ENCODE measurements at places on chromosomes 3 and 15.

DNA sequence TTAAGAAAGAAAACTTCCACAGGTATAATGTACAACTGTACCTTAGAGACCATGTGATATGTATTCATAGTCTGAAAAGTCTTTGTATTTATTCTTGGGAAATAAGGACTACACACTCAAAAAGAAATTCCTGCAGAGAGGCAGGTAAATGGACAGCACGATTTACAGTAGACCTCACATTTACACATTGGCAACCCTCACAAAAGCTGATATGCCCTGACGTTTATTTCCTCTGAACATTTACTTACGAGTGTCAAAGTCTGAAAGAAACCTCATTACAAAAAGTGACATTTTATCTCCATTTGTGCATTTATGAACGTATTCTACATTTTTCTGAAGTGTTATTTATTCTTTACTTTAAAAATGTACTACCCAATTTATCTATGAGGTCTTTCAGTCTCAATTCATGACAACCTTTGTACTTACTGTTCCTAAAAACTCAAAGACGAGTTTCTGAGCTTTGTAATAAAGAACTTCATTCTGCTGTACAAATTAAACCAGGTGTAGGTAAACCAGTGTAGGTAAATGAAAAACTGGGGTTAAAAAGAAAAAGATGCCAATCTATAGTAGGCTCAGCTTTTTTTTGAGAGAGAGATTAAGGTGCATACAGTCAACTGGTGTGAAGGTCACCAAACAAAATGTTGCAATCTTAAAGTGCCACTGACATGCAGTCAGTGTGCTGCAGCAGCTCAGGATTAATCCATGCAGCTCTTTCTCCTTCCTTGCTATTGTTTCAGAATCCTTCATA lies 44.3 kb downstream of the THRB start:
- DNase-seq: no peak

GRCh38 chr3:179973931-179974361 lies 62.8 kb downstream of the PEX5L start:
- no peak for DNase-seq

- no peak for DNase-seq
Measured at GRCh38 chr3:196737655-196738054, 2.0 kb upstream of the PAK2 start.

DNA sequence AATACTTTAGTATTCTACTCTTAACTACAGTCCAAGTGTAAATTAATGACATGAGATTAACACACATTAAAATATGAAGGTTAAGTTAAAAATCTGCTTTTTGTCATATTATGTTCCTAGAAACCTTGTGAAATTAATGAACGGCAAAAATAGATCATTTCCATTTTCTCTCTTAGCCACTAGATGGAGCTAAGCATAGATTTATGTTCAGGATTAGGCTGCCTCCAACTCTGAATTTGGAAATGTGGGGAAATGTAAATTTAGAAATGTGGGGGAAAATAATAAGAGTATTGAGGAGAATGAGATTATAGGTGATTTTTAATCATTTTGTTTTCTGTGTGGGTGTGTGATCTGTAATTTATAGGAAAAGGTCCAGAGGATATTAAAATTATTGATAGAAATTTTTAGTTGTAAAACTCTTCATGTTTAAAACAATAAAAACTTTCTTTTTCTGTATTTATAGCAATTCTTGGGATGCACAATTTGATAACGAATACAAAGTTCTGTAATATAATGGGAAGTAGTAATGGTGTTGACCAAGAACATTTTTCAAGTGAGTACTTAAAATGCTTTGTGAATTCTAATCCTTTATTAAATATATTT lies 59.2 kb downstream of the TMOD3 start:
- DNase-seq: peak; percentile 44

DNA sequence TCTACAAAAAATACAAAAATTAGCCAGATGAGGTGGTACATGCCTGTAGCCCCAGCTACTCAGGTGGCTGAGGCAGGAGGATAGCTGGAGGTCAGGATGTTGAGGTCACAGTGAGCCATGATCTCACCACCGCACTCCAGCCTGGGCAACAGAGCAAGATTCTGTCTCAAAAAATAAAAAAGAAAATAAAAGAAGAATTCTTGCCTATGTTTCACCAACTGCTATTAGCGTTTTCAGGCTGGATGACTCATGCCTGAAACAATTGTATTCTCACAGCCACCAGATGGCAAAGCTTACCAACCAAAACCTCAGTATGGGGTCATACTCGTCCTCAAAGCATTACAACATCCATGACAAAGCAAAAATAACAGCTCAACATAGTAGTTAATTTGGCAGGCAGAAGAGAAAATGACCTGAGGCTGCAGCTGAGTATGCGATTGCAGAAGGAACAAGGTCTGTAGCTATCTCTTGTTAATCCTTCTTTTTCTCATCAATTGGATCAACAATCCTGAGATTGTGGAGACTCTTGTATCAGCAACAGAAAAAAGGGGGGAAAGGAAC lies 52.2 kb downstream of the TP53BP1 start:
- peak; percentile 49 for DNase-seq

DNA sequence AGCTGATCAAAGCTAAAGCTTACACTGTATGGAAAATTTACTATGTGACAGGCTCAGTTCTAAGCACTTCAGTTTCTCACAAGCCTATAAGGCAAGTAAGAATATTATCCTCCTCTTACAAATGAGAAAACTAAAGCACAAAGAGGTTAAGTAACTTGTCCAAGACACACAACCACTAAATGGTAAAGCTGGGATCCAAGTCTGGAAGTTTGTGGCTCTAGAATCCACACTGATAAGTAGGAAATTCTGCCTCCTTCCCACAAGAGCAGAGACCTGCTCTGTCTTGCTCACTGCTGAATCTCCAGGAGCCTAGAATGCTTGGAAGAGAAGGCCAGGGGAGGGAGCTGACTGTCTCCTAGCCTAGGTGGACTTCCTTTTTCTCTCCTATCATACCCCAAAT lies 60.6 kb downstream of the MAGI1 start:
- DNase-seq: no peak

DNA sequence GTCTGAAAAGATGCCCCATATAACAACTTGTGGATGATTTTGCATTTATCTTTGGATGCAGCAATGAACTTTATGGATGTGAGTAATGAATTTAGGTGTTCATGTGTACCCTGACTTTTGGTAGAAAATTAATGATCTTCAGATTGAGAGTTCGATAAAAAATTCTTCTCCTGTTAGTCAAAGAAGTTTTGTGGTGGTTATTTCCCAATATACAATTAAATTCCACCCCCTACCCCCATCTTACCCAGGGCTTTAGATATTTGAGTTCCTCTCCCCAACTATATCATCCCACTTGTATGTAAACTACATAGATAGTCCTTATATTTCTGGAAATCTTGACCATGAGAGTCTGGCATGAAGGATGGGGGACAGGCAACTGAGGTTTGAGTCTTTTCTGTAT lies 126.1 kb upstream of the ALDH1A3 start:
- DNase-seq: no peak

GRCh38 chr3:172914854-172915253 lies 164.3 kb downstream of the ECT2 start:
- no peak for DNase-seq

- no peak for DNase-seq
Measured at GRCh38 chr3:158701420-158702065, 29.1 kb upstream of the LXN start.

- DNase-seq: no peak
Measured at GRCh38 chr15:56729561-56729960, 3.7 kb downstream of the ZNF280D start.

DNA sequence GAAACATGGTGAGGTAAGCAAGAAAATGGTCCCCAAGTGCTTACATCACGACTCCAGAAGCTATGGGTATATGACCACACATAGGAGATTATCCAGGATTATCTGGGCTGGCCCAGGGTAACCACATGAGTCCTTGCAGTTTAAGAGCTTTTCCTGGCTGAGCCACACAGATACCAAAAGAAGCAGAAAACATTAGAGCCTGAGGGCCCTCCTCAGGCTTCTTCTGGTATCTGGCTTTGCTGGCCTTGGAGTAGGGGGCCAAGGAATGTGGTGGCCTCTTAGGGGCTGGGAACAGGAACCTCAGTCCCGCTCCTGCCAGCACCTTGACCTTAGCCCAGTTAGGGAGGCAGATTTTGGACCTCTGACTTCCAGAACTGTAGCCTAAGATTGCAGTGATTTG lies 259.1 kb downstream of the KCNMB2 start:
- no peak for DNase-seq

DNA sequence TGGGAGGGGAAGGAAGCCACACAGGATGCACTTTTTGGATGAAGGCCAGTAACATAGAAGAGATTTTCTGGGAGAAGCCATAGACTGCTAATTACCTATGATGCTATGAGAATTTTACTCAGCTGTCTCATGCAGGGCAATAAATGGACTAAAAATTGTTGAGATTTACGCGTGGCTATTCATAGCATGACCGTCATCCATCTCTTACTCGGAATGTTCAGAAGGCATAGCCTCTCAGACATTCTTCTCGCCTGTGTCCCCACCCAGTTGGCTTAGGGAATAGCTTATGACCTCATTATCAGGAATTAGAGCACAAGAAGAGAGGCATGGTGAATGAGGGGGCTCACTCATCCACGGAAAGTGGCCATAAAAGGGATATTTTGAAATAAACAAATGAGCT lies 107.9 kb upstream of the ATP10A start:
- no peak for DNase-seq

DNA sequence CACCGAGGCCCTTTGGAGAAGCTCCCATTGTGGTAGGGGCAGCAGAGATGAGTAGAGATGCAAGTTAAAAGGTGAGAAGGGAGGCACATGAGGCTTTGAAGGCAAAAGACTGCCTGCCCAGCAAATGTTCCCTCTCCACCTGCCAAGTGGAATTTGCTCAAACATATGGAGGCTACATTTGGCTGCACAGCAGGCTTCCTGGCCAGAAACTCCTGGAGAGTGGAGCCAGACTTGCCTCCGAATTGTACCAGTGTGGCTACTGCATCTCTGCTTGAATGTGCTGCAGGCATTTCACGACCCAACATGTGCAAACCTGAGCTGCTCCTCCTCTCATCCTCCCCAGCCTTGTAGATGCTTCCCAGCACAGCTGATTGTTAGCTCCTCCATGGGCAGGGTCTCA lies 229.2 kb downstream of the ZNF621 start:
- no peak for DNase-seq

GRCh38 chr15:79171320-79172031 lies 80.9 kb upstream of the RASGRF1 start:
- DNase-seq: no peak

GRCh38 chr3:172135185-172135584 lies 95.8 kb downstream of the FNDC3B start:
- no peak for DNase-seq

DNA sequence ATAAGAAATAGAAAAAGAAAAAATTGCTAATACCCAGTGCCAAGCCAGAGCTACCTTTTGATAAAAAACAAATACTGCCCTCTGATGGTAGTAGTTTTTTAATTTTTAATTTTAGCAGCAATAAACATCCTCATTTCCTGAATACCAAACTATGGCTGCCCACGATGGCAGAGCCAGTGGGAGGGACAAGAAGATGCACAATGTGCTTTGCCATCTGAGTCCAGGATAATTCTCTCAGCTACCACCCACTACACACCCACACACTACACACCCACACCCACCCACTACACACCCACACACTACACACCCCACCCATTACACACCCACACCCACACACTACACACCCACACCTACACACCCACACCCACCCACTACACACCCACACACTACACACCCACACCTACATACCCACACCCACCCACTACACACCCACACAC lies 17.8 kb downstream of the CEP19 start:
- no peak for DNase-seq

DNA sequence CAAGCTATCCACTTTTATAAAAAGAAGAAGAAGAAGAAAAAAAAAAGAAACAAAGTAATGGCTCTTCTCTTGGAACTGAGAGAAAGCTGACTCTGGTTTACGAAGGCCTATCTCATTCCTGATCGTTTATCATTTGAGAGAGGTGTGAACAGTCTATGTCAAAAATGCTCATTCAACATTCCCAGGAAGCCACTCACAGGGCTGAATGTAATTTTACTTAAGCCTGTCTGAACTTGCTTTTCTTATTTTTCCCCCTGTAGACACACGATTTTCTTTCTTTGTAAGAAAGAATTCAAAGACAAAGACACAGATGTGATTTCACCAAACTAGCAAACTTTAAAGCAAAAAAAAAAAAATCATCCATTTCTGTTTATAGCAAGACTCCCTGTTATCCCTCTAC lies 805.8 kb downstream of the FHIT start:
- DNase-seq: no peak

DNA sequence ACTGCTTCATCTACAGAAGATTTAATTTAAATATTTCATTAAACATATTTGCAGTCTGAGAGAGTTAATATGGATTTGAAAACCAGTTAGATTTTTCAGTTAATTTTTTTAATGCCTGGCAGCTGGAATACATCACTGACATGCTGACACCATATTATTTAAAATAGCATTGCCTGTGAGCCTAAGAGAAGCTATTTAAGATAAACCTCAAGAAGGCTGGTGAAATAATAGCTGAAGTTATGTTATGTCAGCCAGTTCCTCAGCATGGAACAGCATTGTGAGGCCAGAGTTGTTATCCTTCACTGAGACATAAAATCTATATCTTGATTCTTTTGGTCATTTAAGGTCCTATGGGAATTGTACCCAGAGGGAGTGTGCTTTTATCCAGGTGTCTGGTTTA lies 705.2 kb downstream of the NAALADL2 start:
- DNase-seq: no peak

DNA sequence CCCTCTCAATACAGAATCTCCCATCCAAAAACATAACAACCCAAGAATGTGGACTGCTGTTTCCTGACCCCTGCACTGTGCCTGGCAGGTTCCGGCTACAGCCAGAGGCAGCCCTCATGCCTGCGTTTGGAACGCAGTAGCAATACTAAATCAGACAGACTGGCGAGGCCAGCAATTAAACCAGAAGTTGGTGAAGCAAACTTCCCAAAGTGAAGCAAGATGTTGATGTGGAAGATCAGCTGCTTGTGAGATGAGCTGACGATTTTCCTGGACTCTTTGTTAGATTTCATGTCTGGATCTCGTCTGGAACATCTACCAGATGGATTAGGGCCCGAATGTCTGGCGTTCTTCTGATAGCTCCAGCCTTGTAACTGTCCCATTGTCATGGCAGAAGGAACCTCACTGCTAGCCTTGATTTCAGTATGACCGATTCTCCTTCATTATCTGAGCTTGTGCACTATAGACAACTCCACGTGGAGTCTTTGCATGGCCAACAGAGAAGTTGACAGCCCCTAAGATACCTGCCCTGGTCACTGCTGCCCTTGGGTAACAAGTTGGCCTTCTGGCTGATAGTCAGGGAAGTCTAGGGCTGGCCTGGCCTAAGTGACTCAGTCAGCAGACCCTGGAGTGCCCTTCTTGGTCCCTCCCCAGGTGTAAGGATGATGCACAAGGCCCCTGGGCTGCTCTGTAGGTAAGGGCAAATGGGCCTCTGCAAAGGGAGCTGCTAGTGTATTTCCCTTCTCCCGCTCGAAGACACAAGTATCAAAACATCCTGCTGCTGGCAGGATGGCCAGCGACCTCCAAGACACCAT lies 126.5 kb downstream of the ADAMTS17 start:
- no peak for DNase-seq

DNA sequence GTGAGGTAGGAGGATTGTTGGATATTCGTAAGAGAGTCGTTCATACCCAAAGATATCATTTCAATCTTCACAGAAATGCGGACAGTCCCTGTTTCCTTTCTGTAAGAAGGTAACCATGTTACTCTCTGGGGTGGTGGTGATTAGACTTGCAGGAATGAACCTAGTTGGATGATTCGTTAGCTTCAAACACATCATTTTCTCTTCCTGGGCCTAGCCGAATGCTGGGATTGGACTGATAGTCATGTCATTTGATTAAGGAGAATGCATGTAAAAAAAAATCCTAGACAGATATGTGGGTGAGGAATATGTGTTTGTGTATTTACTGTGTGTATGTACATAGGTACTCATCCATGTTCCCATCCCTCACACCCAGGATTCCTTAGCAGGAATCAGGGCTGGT lies 12.4 kb downstream of the SLCO3A1 start:
- DNase-seq: no peak

Measured in K562 (cell line).